CD4-positive, alpha-beta memory T cell (primary cell): ENCODE measurements at places on chromosomes 16 and 17. TPM values are rescaled to one million over a fixed set of nuclear protein-coding genes. Genes with fewer than 3 reads are reported as not detected.

The SEZ6L2 gene
- total RNA-seq = not detected

The SLC13A2 gene
- total RNA-seq = not detected

The TEX19 gene
- total RNA-seq = not detected

The TNFRSF17 gene
- not detected for total RNA-seq

The TTLL6 gene
- not detected for total RNA-seq

The TNS4 gene
- 1.8 TPM for total RNA-seq

The ICAM2 gene
- total RNA-seq = 150 TPM

The ZMYND15 gene
- 0.44 TPM for total RNA-seq

The C17orf78 gene
- not detected for total RNA-seq

The ALOX15 gene
- 0.49 TPM for total RNA-seq

The CRYBA1 gene
- total RNA-seq = not detected

The SP2 gene
- 39.6 TPM for total RNA-seq

The PHOSPHO1 gene
- total RNA-seq = not detected

DNA sequence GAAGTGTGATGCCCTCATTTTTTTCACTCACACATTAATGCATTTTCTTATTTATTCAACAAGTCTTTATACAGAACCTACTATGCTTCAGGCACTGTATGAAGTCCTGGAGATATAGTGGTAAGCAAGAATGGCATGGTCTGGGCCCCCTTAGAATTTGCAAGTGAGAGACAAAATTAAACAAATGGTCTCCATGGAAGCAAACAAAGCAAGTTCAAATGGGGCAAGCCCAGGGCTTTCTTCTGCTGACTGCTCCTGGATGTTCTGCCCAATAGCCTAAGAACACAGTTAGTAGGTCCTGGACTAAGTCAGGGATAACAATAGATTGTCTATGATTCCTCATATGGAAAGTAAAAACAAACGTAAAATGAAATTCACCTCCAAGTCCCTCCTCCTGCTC lies 31.3 kb upstream of the DDX52 start:
- H3K4me1 ChIP-seq = no peaks in the 10 kb centered on the region
- no peak overlapping the region for H3K27ac ChIP-seq
- DNase-seq = no peak
- no peaks in the 10 kb centered on the region for H3K27me3 ChIP-seq

DNA sequence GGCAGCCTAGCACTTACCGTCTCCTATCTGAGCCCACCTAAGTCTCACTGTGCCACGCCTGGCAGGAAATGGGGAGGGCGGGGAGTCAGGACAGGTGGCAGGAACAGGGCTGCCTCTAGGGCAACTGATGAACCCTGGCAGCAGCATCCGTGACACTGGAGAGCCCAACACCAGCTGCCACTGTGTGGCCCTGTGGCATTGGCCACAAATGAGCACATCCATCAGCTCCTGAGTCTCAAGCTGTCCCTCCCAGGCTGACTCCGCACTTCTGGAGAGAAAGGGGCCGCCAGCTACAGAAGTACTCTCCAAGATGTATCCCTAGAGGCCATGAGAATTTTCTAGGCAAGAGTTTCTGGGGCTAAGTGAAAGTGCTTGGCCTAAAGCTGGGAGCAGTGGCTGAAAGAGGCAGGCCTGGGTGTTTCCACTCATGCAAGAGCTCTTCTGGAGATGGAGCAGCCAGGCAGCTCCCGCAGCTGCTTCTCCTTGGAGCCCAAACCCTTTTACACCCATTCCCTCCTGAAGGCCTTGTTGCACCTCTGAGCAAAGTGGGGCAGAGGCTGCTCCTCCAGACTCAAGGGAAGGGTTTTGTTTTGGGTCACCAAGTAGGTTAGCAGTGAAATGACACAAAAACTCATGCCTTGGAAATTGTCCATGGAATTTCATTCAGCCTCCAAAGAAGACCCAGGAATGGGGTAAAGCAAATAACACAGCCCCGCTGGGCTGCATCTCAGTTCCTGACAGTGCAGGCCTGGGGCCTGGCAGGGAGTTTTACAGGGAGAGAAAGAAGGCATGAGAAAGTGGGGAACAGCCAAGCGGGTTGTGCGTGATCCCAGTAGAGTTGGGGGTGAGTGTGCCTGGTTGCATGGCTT lies 25.8 kb downstream of the PEMT start:
- H3K27ac ChIP-seq = no peak overlapping the region
- H3K4me1 ChIP-seq = no peaks in the 10 kb centered on the region
- no peak overlapping the region for H3K4me3 ChIP-seq
- DNase-seq = no peak

GRCh38 chr17:63316100-63316499 lies 130.0 kb downstream of the CYB561 start:
- H3K27me3 ChIP-seq = no peaks in the 10 kb centered on the region
- H3K27ac ChIP-seq = no peak overlapping the region
- H3K36me3 ChIP-seq = no peaks in the 10 kb centered on the region
- no peak overlapping the region for H3K4me3 ChIP-seq

GRCh38 chr16:70688246-70688742 lies 2.4 kb upstream of the MTSS2 start:
- no peaks in the 10 kb centered on the region for H3K36me3 ChIP-seq
- no peak overlapping the region for H3K27ac ChIP-seq
- H3K4me3 ChIP-seq = no peak overlapping the region

DNA sequence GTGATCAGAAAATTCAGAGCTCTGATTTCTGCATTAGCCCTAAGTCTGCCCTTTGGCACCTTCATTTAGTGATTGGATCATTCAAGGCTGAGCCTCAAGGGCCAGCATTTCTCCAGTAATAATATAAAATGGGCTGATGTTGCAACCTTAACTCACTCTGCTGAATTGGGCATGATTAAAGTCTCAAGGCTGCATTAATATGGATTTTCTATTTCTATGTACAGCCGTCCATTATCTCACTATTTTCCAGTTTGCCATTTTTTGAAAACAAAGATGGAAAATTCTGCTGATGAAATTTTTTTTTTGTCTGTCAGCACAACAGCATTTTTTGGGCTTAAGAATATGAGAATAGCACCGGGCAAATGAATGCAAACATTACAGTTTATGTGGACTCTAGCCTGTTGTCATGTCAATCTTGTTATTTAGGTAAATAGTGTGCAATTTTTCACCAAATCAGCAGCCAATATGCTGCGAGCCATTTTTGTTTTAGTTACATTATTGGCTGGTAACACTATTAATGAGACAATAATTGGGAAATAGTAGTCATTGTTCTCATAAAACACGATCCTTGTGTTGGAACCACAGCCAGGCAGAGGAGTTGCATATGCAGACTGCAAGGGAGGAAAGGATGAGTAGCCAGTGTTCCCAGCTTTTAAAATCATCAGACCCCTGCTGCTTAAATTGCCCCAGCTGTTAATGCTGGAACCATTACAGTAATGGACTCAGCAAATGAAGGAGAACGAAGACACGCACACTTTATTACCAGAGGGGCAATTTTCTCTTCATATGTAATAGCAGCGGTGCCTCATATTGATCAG lies 10.5 kb downstream of the FTO start:
- H3K4me3 ChIP-seq = no peak overlapping the region
- no peak for DNase-seq
- peaks cover 8% of the 10 kb centered on the region for H3K4me1 ChIP-seq
- no peaks in the 10 kb centered on the region for H3K27me3 ChIP-seq
- no peak overlapping the region for H3K27ac ChIP-seq

DNA sequence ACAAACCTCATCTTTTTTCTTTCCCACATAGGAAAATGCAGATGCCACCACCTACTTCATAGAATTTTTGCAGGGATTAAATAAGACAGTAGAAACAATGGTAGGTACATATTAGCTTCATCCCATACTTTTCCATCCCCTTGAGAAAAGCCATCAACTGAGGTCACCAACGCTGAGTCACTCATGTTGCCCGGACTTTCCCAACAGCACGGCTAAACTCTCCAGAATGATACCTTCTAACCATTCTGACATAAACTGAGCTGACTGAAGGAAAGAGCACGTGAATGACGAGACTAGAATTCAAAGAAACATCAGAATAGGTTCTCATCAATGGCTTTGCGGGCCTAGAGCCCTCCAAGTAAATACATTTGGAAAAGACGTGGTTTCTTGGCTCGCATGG lies 146.0 kb upstream of the RCVRN start:
- no peaks in the 10 kb centered on the region for H3K36me3 ChIP-seq
- no peaks in the 10 kb centered on the region for H3K27me3 ChIP-seq
- no peaks in the 10 kb centered on the region for H3K4me1 ChIP-seq
- no peak for DNase-seq
- no peak overlapping the region for H3K27ac ChIP-seq
- H3K4me3 ChIP-seq = no peak overlapping the region

- H3K27me3 ChIP-seq = no peaks in the 10 kb centered on the region
- peaks cover 49% of the 10 kb centered on the region for H3K4me1 ChIP-seq
- DNase-seq = no peak
- H3K36me3 ChIP-seq = no peaks in the 10 kb centered on the region
Observed at GRCh38 chr16:57301126-57301817, 16.8 kb upstream of the PLLP start.

- H3K27ac ChIP-seq = no peak overlapping the region
- no peaks in the 10 kb centered on the region for H3K36me3 ChIP-seq
- peaks cover 5% of the 10 kb centered on the region for H3K4me1 ChIP-seq
- H3K27me3 ChIP-seq = peaks cover 3% of the 10 kb centered on the region
- H3K4me3 ChIP-seq = no peak overlapping the region
- no peak for DNase-seq
Observed at GRCh38 chr17:382644-383533, 30.3 kb upstream of the RPH3AL start.

GRCh38 chr17:14310605-14311004 lies 9.7 kb downstream of the HS3ST3B1 start:
- no peak overlapping the region for H3K4me3 ChIP-seq
- no peaks in the 10 kb centered on the region for H3K36me3 ChIP-seq
- H3K27ac ChIP-seq = no peak overlapping the region
- H3K27me3 ChIP-seq = no peaks in the 10 kb centered on the region
- DNase-seq = no peak
- H3K4me1 ChIP-seq = peaks cover 68% of the 10 kb centered on the region

- H3K36me3 ChIP-seq = no peaks in the 10 kb centered on the region
- no peak within 1 kb of the TSS for H3K27ac ChIP-seq
- DNase-seq = no peak
- no peaks in the 10 kb centered on the region for H3K4me1 ChIP-seq
Observed at GRCh38 chr17:74592087-74592990, at the start of gene CD300LD. CD300LD (minus strand) TSS chr17:74592283; CDS start chr17:74592202, 81 bp downstream.

DNA sequence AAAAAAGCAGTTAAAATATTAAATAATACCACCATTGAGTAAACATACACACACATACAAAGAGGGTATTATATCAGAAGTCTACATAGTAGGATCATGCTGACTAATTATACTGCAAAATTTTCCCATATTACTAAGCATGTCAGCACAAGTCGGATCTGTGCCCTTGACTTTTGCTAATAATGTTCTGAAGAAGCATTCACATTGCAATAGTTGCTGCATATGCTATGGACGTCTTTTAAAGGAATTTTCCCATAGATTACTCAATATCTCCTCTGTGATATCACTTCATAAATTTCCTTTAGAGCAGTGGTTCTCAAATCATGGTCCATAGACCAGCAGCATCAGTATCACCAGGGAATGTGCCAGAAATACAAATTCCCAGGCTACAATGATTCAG lies 110.9 kb upstream of the NUDT7 start:
- no peak overlapping the region for H3K4me3 ChIP-seq
- no peaks in the 10 kb centered on the region for H3K4me1 ChIP-seq
- DNase-seq = no peak
- H3K27ac ChIP-seq = no peak overlapping the region

- no peaks in the 10 kb centered on the region for H3K27me3 ChIP-seq
- peaks cover 35% of the 10 kb centered on the region for H3K36me3 ChIP-seq
- no peak for DNase-seq
- H3K4me3 ChIP-seq = peak overlapping the region; percentile 93
Observed at GRCh38 chr17:81684442-81684911, 666 bp downstream of the HGS start.

DNA sequence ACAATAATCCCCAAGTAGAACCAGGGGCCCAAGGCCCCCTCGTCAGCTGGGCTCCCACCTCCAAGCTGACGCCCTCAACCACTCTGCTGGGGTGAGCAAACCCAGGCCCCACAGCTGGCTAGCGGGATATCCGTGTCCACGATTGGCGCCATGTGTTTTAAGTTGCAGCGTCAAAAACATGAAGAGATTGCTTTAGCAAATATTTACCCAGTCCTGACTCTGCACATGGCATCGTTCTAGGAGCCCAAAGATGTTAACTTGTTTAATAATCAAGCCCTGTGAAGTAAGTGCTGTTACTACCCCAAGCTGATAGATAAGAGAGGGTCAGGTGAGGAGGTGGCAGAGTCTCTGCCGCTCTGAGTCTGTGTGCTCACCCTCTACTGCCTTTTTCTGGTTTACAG lies 344 bp upstream of the SEPTIN12 start:
- H3K4me1 ChIP-seq = no peaks in the 10 kb centered on the region
- no peak for DNase-seq
- no peak overlapping the region for H3K4me3 ChIP-seq
- H3K27me3 ChIP-seq = no peaks in the 10 kb centered on the region
- no peak overlapping the region for H3K27ac ChIP-seq

GRCh38 chr16:84026606-84027005 lies 16.0 kb downstream of the SLC38A8 start:
- H3K36me3 ChIP-seq = no peaks in the 10 kb centered on the region
- peaks cover 9% of the 10 kb centered on the region for H3K4me1 ChIP-seq
- H3K27me3 ChIP-seq = no peaks in the 10 kb centered on the region

GRCh38 chr16:20001856-20002707 lies 71.6 kb downstream of the GPR139 start:
- H3K4me1 ChIP-seq = no peaks in the 10 kb centered on the region
- H3K4me3 ChIP-seq = no peak overlapping the region
- no peaks in the 10 kb centered on the region for H3K27me3 ChIP-seq
- H3K27ac ChIP-seq = no peak overlapping the region

DNA sequence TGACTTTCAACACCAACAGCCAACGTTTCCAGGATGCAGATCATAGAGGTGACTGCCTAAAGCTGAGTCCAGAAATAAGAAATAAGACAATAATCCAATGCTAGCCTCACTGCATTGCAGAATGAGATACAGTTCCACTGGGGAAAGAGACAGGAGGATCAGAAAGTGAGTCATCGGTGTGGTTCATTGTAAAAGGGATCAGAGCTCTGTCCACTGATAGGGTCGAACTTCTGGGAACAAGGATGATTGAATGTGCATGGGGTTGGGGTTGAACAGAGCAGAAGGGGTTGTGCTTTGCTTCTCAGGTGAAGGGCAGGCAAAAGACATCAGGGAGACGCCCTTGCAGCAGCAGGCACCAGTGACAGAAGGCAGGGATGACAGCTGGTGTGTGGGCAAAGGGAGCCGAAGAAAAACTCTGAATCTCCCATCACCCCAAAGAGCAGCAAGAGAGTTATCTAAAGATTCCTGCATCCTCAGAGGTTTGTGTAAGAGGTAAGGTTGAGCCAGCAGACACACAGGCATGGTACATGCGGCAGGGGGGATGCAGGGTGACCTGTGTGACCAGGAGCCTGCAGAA lies 16.4 kb downstream of the CLEC10A start:
- no peak for DNase-seq
- H3K36me3 ChIP-seq = no peaks in the 10 kb centered on the region
- H3K27me3 ChIP-seq = no peaks in the 10 kb centered on the region
- no peak overlapping the region for H3K4me3 ChIP-seq
- H3K27ac ChIP-seq = no peak overlapping the region
